ENCODE measurements at places on chromosomes 16 and 17. TPM values are rescaled to one million over a fixed set of nuclear protein-coding genes. Genes with fewer than 3 reads are reported as not detected.

TAC4 gene
- not detected for total RNA-seq

MMP15 gene
- total RNA-seq: 1.7 TPM

TM4SF5 gene
- not detected for total RNA-seq

NOD2 gene
- total RNA-seq: 0.59 TPM

SDK2 gene
- total RNA-seq: 0.08 TPM

SLC25A19 gene
- 4.9 TPM for total RNA-seq
